HFFc6 (cell line): ENCODE measurements at places on chromosomes 13 and 19.

- peak; percentile 99 for DNase-seq
These were observed 57.8 kb upstream of the POSTN start for GRCh38 chr13:37656247-37656940.

DNA sequence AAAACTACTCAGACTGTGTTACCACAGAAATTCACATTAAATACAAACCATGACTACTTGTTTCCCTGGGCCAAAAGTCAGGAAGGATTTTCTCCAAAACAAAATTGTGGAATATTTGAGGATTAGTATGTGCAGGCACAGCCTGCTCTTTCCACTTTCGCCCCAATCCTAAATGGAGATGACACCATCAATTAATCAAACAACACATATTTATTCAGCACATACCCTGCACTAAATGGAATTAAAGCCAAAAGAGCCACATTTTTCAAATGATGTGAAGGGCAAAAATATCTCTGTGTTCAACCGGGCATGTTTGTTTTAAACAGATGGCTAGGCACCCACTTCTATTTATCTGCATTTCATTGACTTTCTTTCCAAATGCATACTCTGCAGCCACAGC, 523.1 kb downstream of the DCT start:
- no peak for DNase-seq

- DNase-seq, result no peak
These were observed 331.1 kb upstream of the KLF12 start for GRCh38 chr13:74465271-74465670.

DNA sequence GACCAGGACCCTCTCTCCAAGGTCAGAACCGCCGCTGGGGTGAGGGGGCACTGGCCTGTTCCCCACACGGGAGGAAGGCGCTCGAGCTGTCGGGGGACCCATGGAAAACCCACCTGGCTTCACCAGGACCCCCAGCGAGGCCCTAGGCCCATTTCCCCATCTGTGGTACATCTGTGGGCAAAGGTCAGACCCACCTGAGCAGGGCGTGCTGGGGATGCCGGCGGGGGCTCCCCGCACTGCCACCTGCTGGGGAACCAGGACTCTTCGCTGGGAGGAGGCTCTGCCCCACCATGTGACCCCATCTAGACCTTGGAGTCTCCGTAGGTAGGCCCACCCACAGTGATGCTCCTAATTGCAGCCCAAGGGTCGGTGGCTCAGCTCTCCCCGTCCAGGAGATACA, 511 bp downstream of the WDR88 start:
- no peak for DNase-seq

GRCh38 chr13:92221916-92222315, 823.5 kb downstream of the GPC5 start:
- DNase-seq, result no peak

- no peak for DNase-seq
These were observed 802.5 kb downstream of the EFNB2 start for GRCh38 chr13:105732806-105733529.

- DNase-seq, result no peak
These were observed 249.0 kb upstream of the SLITRK1 start for GRCh38 chr13:84131249-84131648.
